ENCODE measurements at places on chromosomes 1 and 21.

DNA sequence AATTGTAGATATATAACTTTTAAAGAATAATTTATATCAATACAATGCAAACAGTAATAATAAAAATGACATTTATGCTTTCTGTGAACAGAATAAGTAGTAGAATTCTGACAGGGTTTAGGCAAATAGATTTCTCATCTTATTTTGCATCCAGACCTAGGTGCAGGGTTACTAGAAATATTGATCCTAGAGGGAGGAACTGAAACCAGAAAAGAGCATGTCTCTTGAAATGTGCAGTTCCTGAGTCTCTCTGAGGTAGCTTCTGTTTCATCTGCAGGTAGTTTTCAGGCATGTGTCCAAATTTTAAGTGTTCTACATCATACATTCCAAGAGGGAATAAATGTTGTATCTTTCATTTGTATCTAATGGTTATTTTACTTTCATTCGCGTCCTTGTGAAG lies 631.9 kb upstream of the ADGRL4 start:
- no peak for DNase-seq

DNA sequence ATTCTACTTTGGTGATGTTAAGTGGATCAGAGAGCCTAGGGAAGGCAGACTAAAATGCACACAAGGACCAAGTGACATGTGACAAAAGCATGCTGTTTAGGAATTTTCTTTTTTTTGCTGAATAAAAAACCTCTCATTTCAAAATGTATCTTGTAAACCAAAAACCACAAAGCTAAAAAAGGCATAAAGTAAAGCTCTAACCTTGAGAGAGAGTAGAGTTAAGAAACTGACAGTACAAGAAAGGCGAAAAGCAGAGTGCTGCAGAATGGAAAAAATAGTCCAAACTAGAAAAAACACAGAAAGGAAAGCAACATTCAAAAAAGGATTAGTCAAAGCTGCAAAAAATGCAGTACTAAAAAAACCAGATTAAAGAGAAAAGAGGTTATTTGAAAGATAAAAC lies 76.5 kb downstream of the EPS15 start:
- DNase-seq: no peak

DNA sequence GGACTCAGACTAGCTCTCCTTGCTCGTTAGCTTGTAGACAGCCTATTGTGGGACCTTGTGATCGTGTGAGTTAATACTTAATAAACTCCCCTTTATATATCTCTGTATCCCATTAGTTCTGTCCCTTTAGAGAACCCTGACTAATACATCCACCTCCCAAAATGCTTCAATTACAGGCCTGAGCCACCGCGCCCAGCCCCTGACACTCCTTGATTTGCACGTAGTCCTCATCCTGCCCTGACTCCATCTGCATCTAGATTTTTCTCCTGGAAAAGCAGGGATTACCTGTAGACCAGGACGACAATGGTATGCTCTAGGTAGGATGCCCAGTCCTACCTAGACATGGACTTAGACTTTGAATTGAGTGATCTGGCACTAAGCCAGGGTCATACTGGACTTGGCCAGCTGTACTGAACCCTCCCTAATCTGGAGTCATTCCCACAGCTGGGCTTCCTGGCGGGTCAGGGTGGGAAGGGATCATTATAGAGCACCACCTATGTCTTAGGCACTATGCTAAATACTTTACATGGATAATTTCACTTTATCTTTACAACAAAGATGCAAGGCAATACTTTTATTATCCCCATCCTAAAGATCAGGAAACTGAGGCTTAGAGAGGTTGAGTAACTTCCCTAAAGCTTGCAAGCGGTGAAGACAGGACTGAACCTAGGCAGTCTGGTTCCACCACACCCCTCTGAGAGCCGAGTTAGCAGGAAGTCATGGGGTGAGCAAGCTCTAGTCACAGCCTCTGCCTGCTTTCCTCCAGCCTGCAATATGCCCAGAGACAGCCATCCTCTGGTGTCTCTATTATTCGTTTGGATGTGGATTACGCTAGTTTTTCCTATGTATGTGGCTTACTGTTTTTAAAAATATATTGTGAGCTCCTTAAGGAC lies 89.4 kb downstream of the DTL start:
- DNase-seq: no peak

DNA sequence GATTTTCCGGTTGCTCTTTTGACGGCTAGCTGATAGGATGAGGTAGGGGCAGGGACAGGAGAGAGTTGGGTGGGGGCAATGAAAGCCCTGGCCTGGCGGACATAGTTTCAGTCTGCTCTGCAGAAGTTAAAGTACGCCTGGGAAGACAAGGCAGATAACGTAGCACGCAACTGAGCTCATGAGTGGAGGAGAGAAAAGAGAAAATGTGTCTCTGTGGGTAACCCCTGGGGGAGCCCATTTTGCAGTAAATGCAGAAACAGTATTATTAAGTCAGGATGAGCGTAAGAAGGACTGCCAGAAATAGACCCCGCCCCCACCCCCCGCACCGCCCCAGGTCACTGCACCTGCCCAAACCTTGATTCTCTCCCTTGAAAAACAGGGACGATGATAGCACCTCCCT lies 51.7 kb upstream of the TARBP1 start:
- no peak for DNase-seq

- no peak for DNase-seq
Measured at GRCh38 chr1:63772876-63773275, 941 bp upstream of the ROR1 start.

- no peak for DNase-seq
Measured at GRCh38 chr1:67612788-67613241, 72.2 kb upstream of the GADD45A start.

GRCh38 chr1:8562881-8563865 lies 245.3 kb downstream of the SLC45A1 start:
- DNase-seq: no peak

DNA sequence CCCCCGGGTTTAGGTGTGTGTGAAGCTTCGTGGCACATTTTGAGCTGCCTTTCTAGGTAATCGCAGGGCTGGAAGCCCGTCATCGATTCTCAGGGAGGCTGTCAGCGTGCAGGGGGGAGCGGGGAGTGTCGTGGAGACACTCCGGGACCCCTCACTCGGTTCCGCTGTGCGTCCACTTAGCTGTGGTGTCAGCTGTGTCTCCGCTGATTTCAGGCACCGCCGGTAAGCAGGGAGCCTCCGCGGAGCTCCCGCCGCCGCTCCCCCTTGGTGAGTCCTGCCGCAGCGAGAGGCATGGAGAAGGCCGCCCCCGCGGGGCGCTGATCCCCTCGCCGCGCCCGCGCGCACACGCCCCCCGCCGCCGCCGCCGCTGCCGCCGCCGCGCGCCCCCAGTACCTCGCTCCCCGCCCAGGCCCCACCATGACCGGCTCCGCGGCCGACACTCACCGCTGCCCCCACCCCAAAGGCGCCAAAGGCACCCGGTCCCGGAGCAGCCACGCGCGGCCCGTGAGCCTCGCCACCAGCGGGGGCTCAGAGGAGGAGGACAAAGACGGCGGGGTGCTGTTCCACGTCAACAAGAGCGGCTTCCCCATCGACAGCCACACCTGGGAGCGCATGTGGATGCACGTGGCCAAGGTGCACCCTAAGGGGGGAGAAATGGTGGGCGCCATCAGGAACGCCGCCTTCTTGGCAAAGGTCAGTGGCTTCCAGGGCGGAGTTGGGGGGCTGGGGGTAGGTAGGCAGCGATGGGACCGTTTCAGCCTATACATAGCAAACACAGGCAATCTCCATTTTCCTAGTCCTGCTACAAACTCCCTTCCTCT lies 995 bp downstream of the VASH2 start:
- no peak for DNase-seq

DNA sequence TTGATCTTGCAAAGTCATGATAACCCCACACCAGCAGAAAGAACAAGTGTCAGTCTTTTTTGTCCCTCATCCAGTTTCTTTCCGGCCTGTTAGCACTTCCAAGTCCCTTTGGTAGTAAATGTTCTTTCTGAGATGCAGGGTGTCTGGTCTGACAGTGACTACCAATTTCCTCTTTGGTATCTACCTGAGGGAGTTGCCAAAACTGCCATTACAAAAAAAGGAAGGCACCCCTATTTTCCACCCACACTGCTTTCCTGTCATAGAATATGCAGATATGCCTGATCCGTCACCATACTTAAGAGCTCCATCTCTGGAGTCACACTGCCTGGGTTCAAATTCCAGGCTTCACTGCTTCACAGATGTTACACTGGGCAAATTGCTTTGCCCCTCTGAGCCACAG lies 72.4 kb downstream of the ZNF281 start:
- no peak for DNase-seq

DNA sequence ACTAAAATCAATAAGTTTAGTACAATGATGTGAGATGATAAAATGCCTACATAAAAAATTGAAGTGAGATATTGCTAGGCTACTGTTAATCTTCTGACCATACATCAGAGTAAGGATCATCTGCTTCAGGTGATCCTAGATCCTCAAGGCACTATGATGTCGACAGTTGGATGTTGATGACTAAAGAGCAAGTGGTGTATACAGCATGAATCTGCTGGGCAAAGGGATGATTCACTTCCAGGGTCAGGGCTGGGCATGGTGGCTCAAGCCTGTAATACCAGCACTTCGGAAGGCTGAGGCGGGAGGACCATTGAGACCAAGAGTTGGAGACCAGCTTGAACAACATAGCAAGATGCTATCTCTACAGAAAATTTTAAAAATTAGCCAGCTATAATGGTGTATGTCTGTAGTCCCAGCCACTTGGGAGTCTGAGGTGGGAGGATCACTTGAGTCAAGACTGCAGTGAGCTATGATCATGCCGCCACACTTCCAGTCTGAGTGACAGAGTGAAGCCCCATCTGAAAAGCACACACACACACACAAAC lies 24.6 kb downstream of the NUF2 start:
- DNase-seq: no peak

- no peak for DNase-seq
Measured at GRCh38 chr1:103561643-103562395, 9.6 kb upstream of the AMY2B start.

GRCh38 chr21:37582590-37582989 lies 216.0 kb downstream of the DYRK1A start:
- DNase-seq: no peak

DNA sequence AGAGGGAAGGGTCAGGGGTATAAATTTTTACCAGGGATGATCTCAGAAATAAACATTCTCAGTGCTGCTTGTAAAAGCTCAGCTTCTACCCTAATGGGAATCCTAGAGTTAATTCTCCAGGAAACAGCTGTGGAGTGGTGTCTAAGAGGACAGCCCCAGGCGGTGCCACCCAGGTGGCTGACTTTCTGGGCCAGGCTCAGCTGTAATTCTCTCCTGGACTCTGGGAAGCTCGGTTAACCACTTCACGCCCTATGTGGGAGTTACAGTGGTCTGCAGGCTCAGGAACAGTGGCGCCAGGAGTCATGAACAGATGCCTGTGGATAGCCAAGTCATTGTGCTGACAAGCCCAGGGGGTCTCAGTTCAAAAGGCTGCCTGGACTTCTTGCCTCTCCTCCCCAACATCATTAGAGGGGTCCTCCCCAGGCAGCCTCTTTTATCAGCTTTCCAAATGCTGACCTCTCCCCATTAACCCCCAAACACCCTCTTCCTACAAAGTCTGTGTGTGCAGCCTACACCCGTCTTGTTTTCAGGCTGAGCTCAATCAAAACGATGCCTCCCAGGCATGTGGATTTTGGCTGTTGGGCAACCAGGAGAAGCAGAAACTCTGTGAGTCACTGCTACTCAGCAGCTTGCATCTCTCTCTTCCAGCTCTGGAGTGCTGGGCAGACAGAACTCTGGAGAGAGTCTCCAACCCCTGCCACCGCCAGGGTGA lies 1.2 kb downstream of the HHIPL2 start:
- DNase-seq: no peak

DNA sequence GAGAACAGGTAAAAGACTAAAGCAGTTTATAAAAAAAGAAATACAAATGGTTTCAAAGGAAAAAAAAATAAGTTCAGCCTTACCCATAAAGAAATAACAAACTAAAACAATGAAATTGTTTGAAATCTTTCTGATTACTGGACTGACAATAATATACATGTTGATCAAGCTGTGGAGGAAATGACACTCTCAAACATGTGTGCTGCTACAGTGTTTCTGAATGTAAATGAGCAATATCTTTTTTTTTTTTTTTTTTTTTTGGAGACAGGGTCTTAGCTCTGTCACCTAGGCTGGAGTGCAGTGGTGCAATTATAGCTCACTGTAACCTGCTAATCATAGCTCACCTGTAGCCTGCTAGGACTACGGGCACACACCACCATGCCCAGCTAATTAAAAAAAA lies 6.5 kb downstream of the EPS15 start:
- DNase-seq: no peak

- no peak for DNase-seq
Measured at GRCh38 chr1:7046314-7046713, 261.1 kb downstream of the CAMTA1 start.

DNA sequence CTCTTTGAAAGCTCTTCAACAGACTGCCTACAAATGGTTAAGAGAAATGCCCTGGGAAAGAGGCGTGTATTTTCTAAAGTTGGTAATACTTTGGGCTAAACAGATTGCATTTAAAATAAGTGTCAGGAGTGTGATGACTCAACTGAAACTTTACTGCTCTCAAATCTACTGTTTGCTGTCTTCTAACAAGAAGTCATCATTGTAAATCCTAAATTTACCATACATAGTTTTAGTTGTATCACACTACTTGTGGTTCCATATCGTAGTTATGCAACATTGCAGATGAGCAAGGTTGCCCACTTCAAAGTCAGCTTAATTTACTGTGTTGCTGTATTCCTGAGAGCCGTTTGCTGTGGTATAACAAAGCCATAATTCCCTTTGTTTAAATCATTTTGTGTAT lies 59.6 kb downstream of the RGS21 start:
- DNase-seq: no peak
